Globus pallidus (tissue), 1 donor: ENCODE measurements at places on chromosomes 4 and X.

GRCh38 chrX:141320801-141321200 is 78.5 kb upstream of the SPANXC start:
- DNase-seq, result no peak

DNA sequence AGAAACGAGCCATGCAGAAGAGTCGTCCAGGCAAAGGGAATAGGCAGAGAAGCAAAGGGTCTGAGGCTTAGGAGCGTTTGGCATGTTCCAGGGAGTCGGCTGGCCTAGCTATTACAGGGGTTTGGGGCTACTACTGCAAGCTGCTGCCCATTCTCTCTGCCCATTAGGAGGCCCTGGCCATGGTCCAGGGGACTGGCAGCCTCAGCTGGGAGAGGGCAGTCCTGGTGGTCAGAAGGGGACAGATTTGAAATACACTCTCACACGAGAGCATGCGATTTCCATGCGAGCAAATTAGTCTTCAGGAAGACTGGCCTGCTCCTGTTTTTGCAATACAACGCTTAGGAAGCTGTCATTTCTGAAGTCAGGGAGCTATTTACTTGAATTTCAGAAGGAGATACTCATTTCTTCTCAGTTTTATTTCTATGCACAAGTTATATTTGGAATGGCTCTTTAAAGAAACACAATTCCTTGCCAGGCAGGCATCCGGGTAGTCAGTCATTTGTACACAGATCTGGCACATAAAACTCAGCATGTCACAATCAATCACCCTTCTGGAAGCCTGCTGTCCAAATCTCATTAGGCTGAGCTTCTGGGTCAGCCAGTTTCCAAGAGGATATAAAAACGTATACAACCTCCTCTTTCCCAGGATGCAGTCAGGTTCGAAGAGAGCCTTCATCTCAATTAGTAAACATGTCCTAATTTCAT is 27.0 kb downstream of the PROM1 start:
- DNase-seq, result no peak

GRCh38 chr4:89257376-89257775 is 50.2 kb downstream of the GPRIN3 start:
- no peak for DNase-seq

DNA sequence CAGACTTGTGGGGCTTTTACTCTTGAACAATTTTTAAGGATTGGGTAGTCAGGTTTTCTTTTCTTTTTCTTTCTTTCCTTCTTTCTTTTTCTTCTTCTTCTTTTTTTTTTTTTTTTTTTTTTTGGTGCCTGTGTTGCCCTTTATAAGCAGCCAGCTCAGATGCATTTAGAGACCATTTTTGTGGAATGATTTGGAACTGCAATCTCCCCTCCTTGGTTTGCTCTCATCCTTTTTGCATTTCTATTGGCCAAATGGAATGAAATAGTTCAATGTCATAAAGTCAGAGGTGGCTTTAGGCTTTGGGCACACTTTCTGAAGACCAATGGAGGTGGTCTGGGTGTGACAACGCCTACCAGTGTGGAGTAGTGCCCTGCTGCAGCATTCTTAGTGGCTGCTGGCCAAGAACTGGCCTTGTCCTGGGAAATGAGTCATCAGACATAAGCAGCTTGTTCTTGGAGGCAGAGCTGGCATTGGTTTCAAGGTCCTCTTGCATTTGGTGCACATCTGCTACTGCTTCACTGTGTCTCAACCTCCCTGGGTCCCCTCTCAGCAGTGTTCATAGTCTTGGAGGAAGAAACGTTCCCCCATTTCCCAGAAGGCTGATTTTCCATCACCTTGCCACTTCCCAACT is 84.5 kb downstream of the CT47B1 start:
- no peak for DNase-seq

DNA sequence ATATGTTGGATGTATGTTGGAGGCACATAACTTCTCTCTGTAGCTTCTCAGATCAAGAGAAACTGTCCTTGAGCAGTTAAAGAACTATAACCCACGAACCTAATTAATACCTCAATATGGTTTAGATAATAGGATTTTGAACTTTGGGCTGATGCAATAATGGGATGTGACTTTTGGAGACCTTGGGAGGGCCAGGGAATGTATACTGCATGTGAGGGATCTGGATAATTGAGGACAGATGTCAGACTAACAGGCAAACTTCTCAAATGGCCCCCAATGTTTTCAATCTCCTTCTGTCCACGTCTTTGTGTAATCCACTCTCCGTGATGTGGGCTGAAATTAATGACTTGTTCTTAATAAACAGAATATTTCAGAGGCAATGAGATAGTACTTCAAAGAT is 202.2 kb upstream of the FAT4 start:
- DNase-seq, result no peak

- no peak for DNase-seq
Observed at GRCh38 chrX:100798484-100799214, 21.5 kb upstream of the CSTF2 start.

DNA sequence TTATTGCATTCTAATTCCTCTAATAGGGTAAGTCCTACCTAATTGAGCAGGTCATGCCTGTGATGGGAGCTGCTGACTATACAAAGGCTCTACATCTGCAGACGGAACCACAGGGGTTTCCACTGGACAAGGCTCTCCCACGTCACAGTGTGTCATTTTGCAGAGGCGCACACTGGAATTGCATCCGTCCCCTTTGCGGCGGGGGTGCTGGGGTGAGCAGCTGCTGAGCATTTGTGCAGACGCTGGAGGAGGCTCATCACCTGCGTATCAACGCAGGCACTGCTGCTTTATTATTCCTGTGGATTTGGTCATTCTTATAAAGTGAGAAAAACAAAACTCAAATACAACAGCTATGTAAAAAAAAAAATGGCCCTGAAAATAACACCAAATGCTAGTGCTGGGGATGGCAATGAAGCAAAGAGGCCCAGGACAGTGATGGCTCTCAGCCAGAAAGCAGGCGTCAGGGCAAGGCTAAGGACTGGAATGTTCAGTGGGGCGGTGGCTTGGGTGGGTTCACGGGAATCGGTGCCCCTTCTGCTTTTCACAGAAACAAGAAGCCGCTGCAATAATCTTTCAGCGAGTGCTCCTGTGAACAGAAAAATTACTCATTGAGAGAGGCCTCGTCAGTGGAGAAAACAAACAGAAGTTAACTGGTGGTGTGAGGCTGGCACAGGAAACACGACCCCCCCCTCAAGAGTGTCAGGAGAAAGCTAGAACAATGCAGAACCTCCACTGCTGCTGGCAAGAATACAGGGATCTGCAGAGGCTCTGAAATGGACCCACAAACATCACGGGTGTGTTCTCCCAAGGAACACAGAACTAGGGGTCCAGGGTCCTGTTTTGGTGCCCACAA is 67.8 kb downstream of the GATB start:
- no peak for DNase-seq

DNA sequence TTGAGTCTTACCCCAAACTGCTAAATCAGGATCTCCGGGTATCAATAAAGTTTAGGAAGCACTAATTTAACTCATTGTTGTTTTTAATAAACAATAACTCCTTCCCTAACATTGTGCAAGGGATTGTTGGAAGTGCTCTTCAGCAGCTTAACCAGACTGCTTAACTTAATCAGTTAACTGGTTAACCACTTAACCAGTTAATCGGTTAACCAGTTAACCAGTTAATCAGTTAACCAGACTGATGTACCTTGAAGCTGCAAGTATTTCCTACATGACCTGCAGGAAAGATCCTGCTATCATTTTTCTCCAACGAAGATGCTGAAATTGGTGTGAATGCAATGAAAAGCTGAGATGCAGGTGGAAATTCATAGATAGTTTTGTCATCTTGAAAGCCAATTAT is 40.1 kb upstream of the AP1S2 start:
- no peak for DNase-seq

DNA sequence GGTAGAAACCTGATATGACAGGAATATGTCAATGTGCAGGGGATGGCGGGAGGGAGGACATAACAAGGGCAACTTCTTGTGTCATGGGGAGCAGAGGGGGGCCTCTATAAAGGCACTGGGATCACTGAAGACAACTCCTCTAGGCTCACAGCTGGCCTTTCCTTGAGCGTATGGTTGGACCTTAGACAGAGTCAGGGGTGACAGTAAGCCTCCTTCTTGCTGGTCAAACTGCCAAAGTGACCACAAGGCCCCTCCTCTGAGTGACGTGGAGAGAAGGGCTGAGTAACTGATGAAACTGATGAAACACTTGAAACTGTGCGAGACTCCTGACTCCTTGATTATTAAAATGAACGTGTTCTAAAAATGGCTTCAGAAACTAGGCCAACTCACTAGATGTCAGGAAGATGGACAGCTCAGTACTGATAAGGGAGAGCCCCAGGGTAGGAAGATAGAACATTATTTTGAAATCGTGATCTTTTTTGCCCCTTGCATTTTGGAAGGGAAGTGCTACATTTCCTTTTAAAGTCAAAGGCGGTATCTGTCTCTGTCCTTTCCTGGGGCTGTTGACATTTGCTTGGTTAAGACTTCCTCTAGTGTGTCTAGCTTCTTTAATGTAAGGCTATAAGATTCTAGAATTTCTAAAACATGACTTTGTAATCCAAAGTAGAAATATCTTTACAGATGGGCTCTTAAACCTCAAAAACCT is 1.6 kb downstream of the RAB33A start:
- DNase-seq, result peak; percentile 72

DNA sequence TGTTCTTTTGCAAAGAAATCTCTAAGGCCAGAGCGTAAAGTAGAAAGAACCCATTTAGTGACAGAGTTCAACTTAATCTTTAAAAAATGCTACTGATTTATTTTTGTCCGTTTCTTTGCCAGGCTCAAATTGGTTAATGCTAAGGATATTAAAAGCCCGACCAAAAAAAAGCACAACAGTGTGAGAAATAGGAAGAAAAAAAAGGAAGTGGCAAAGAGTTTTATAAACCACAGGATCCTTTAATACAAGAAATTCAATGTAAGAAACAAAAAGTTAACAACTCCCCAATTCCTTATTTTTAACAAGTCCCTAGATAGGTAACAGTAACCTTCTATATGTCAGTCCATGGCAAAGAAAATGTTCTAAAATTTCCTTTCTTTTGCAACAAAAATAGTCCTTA is 480.4 kb downstream of the ACTRT1 start:
- no peak for DNase-seq

- no peak for DNase-seq
Observed at GRCh38 chr4:118920247-118920646, 31.6 kb downstream of the SYNPO2 start.

DNA sequence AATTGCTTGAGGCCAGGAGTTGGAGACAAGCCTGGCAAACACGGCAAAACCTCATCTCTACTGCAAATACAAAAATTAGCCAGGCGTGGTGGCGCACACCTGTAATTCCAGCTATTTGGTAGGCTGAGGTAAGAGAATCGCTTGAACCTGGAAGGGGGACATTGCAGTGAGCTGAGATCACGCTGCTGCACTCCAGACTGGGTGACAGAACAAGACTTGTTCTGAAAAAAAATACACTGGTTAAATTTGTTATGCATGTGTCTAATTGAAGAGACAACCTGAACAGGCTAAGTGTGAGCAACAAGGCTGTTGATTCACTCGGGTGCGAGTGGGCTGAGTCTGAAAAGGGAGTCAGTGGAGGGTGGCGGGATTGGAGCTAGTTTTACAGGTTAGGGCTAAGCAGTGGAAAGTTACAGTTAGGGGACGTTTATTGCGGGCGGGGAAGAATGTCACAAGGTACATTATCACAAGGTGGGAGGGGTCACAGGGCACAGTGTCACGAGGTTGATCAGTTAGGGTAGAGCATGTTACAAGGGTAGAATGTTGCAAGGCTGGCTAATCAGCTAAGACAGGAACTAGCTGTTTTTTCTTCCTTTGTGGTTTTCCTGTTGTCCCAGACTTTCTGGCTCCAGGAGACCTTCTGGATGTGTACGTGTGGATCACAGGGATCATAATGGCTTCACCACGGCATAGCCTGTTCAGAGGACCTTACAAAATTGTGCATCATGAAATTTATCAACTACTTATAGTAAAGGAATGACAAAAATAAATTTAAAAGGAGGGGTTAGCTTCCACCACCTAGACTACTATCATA is 115.8 kb downstream of the NAA11 start:
- no peak for DNase-seq

DNA sequence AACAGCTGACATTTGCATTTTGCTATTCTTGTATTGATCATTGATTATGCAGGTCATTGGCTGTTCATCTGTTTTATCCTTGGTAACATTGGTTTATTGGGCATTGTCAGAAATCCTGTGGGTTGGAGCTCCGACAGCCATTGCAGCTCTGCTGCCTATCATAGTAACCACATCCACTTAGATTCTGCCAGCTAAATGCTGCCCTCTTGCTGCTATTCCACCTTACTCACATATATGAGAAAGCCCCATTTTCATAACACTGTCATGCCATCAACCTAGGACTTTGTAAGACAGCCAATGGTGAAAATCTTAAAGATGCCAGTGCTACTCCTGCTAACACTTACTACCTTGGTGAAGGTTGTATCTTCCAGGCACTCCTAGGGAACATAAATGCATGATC is 187.3 kb upstream of the CXCL13 start:
- DNase-seq, result peak; percentile 5

- no peak for DNase-seq
Observed at GRCh38 chrX:29528281-29528680, 687.1 kb upstream of the MAGEB2 start.

- no peak for DNase-seq
Observed at GRCh38 chrX:95953564-95953963, 731.1 kb upstream of the DIAPH2 start.

- DNase-seq, result no peak
Observed at GRCh38 chrX:95076449-95076848, 1402.4 kb downstream of the FAM133A start.
